ENCODE measurements at places on chromosomes 11 and 22.

DNA sequence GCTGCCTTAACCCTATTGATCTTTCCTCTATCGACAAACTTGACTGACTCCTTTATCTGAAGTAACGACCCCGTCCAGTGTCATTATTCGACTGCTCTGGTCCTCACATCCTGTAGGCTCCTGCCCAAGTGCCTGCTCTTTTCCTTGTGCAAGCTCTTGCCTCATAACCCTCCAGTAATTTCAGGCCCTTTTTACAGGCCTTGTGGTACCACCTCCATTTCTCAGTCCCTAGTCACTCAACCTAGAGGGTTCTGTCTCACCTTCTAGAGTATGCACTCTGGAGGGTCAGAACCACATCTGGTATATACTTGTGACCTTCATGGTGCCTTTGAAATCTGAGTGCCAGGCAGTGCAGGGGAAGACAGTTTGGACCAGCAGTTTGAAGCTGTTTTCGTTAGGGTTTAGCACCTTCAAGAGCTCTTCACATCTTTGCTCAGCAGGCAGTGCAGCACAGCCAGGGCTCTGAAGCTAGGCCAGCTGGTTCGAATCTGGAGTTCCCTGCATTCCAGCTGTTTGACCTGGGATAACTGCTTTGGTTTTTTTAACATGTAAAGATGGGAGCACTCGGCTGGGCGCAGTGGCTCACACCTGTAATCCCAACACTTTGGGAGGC lies 11.2 kb downstream of the SNRPD3 start:
- DNase-seq, result no peak

DNA sequence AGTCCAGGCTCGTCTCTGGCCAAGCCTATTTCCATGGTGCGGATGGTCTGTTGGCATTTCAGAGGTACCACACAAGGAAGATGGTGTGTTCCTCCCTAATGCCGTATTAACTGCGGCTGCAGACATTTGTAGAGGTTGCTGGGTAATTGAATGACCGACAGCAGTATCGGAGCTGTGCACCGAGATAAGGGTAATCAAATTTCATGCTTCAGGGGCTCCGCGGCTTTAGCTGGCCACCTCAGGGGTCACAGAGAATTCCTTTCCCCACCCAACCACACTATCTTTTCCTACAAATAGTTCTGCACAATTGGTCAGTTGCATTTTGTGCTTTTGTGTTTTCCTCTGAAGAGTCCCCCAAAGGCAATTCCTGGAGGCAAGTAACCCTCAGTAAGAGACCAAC lies 297.4 kb downstream of the OPCML start:
- DNase-seq, result no peak

DNA sequence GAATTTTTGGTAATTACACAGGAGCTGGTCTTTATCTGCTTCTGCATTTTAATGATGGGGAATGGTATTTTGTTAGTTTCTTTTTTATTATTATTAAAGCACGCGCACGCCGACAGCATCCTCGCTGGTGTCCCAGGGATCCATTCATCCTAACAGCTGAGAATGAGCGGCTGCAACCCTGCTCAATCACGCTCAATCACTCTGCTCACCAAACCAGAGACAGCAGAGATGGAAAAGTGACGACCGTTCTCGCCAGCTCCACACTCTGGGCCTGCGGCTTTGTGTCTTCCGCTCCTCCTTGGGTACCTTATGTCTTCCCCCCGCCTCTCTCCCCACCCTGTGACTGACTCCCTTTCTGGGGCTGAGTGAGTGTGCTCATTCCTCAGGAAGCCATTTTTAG lies 84.5 kb downstream of the DSCAML1 start:
- DNase-seq, result no peak

DNA sequence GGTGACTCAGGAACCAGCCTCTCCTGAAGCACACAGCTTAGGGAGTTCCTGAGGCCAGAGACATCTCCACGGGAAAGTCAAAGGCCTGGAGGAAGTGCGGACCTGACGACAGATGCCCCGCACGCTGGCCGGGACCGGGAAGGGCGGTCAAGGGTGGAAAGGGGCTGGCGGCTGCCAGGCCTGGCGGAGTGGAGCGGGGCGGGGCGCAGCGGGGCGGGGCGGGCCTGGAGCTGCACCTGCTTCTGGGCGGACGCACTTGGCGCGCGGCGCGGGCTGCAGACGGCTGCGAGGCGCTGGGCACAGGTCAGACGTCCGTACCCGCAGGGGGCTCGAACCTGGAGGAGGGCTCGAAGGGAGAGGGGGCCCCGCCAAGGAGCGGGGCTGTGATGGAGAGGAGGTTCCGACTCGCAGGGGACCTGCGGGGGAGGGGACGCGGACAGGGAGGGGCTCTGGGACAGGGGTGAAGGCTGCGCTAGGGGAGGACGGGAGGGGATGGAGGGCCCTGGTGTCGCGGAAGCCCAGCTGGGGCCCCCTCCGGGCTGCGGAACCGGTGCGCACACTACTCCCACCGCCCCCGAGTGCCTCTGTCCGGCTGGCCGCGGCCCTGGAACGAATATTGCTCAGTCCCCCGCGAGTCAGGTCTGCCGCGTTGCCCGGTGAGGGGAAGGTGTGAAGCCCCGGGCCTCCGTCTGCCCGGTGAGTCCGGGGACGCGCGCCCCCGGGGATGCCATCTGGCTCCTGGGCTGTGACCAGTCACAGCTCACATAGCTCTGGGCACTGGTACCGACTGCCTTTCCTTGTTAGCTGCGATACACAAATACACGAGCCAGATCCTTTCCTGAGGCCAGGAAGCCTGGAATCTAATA lies at the start of gene TMEM45B:
TMEM45B (plus strand) TSS at position 253 of the 866 bp plus-strand sequence. CDS start 36,635 bp downstream, outside the sequence.
- DNase-seq, result peak; percentile 35

GRCh38 chr11:3939651-3940190 lies 84.3 kb downstream of the STIM1 start:
- no peak for DNase-seq

DNA sequence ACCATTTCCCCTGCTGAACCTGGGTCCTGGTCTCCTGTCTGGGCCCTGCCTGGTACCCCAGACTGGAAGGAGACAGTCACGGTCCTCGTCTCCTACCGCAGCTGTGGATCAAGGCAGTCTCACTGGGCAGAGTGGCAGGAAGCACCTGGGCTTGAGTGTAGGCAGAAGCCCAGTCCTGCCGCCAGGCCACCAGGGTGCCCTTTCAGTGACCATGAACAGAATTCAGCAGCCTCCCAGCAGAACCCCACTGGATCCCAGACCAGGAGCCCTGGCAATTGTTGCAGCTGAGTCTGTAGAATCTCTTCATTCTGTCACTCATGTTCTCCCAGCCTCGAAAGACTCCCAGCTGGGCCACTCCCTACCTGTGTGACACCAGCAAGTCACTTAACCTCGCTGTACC lies 25.5 kb upstream of the CREB3L1 start:
- no peak for DNase-seq

Measured in activated naive CD4-positive, alpha-beta T cell treated with Interleukin-2 at 50 U/mL for 16 hours (primary cell).